Right renal pelvis (tissue), 4 donors: ENCODE measurements at places on chromosomes 13 and 19.

DNA sequence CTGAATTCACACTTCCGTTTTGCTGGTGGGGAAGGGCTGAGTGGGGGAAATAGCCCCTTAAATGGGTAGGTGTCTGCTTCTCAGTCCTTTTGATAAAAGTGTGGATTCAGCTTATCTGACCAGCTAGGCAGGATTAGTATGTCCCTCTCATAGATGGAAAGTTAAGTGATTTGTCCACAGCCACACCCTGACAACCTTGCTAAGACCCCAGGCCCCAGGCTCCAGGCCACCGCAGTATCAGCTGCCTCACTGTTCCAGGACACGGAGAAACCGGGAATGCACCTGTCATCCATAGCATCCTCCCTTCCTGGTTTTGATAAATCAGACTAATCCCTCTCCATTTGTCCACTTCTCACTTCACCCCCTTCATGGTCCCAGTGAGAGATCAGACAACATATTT, 197.7 kb downstream of the USP12 start:
- no peak for DNase-seq

GRCh38 chr19:45785097-45785496, 2.8 kb upstream of the DMPK start:
- no peak for DNase-seq

GRCh38 chr13:39253774-39254173, 215.5 kb downstream of the NHLRC3 start:
- DNase-seq: no peak

DNA sequence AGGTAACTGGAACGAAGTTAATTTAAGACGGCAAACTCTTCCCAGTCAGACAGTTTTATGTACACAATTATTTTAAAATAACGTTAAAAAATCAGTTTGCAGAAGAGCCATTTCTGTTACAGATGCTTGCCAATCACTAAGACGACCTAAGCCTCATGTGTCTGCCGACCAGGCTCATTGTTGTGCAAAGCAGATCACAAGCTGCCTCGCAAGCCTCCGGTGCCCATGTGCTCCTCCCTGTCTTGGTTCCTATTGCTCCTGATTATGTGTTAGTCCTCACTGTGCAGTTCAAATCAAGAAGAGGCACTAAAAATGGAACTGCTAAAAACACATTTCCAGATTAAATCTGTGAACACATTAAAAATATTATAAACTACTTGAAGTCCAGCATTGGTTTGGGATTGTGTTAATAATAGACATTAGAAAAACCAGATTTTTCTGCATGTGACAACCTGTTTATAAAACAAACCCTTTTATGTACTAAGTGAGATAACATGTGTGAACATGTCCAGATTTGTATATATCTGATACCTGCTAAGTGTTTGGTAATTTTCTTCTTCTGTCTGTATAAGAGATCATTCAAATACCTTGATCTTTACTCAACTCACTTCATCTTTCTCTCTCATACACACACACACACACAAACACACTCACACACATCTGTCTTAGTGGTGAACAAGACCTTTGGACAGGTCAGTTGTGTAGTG, 81.9 kb upstream of the SLC15A1 start:
- no peak for DNase-seq

- no peak for DNase-seq
These were observed 41.5 kb downstream of the URI1 start for GRCh38 chr19:29983568-29983967.
